Cardiac muscle cell (in vitro differentiated cells and primary cell): ENCODE measurements at places on chromosomes 16 and 17. TPM values are rescaled to one million over a fixed set of nuclear protein-coding genes. Genes with fewer than 3 reads are reported as not detected.

EME1 gene
- total RNA-seq = 7.9 and 13.4 TPM in 2 replicates

- no peak overlapping the region for H3K27ac ChIP-seq
- peak overlapping the region; percentile 32 for H3K4me3 ChIP-seq
- no peaks in the 10 kb centered on the region for H3K36me3 ChIP-seq
- peak; percentile 31 for DNase-seq
- H3K4me1 ChIP-seq = no peaks in the 10 kb centered on the region
These were observed 46.4 kb downstream of the SLC47A1 start for GRCh38 chr17:19579867-19580565.

ODAD4 gene
- 2.6 and 4.5 TPM in 2 replicates for total RNA-seq

ZNF500 gene
- total RNA-seq = 20.4 and 32.7 TPM in 2 replicates

C16orf54 gene
- total RNA-seq = not detected in 2 replicates

DNA sequence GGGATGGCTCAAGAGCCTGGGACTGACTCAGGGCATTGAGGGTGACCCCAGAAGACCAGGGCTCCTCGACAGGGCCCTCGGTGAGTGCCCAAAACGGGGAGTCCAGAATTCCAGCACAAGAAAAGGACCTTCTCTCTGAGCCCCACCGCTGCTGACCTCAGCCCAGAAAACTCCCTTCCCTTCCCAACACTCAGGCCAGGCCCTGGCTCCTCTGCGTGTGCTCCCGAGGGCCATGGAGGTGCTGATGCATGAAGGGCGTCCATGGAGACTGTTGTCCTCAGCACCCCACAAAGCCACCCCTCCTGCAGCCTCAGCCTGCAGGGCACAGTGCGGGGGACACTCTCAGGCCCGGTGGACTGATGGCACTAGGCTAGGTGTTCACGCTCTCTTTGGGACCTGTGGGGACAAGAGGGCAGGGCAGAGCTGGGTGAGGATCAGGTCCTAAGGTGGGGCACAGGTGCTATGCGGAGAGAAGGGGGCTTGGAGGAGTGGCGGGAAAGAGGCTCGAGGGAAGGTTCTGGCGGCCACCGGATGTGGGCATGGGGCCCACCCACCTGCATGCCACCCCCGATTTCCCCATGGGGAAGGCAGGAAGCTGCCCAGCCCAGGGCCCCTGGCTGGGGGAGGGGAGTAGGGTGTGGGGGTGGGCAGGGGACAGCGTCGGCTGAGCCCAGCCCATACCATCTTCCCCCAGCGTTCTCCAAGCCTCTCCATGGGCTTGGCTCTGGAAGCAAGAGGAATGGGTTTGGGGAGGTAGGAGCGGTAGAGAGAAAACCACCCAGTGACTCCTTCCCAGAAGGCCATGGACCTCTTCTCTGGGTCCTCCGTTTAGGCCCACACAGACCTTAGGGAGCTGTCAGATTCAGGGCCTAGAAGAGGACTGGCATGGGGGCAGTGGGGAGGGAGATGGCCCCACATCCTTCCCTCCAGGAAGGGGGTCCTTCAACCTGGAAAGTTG lies 4.5 kb upstream of the TSPOAP1 start:
- H3K4me1 ChIP-seq = peaks cover 19% of the 10 kb centered on the region
- no peak overlapping the region for H3K27ac ChIP-seq
- DNase-seq = no peak
- H3K4me3 ChIP-seq = no peak overlapping the region
- H3K36me3 ChIP-seq = no peaks in the 10 kb centered on the region
- H3K27me3 ChIP-seq = no peaks in the 10 kb centered on the region

CCDC154 gene
- 0.32 and 1.5 TPM in 2 replicates for total RNA-seq
